ENCODE measurements at places on chromosomes 7 and 10.

DNA sequence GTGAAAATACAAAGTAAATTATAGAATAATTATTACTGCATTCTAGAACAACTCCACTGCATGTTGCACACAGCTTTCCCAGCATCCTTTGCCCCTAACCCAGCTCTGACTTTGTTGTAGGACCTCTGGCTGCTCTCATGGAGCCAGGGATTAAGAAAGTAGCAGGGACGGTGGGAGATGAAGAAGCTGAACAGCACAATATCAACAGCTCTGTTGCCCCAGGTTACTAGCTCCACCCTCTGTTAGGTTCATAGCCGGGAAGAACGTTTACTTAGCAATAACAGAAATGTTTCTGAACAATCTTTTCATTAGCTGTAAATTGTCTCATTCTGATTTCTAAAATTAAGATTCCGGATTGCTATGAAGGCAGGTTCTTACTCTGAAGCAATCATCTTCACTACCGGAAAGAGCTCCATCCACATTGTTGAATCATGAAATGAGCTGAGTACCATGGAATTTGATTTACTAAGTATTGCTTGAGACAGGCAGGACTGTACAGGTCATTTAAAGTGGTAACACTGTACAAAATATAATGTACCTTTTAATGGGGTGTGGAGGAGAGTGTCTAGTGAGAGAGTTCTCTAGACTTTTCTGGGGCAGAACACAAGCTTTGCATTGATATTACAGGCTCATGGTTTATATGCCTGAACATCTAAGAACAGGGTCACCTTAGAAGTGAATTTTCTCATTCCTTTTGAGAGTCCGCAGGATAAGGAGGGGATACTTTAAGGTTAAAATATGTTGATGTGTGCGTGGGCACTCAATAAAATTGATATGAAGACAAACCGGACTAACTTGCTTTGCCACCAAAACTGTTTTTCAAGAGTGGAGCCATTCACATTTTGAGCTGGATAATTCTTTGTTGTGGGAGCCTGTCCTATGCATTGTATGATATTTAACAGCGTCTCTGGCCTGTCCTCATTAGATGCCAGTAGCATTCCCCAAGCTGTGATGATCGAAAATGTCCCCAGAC lies 20.8 kb upstream of the RAB18 start:
- no peak for DNase-seq

DNA sequence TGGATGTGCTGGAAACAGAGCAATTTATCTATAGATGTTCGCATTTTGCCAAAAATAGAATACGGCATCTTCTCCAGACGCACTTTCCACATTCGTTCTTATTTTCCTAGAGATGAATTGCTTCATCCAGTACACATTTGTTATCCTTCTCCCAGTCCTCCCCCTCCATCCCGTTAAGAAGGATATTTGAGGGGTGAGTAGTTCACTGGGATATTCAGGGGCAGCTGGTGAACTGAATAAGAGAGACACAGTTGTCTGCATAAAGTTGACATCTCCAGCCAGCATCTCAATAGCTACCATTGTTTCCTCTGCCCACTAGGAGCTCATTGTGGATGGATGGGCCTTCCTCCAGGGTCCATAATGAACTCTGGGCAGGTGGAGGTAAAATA lies 456.8 kb upstream of the NRP1 start:
- DNase-seq, result no peak

DNA sequence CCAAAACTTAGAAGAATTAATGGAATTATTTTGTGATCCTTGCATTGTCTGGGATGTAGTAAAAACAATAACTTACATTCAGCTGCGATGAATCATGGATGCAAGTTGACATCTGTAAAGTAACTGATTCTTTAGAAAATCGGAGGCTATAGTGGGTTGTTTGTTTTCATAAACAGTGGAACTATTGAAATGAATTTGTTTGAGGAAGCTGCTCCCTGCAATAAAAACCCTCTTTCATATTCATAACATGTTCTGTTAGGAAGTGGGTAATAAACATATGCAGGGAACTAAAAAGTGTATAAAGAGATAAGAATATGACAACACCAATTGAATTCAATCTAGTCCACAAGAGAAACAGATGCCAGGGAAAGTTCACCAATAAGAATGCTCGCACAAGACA lies 53.6 kb downstream of the AGMO start:
- DNase-seq, result no peak

DNA sequence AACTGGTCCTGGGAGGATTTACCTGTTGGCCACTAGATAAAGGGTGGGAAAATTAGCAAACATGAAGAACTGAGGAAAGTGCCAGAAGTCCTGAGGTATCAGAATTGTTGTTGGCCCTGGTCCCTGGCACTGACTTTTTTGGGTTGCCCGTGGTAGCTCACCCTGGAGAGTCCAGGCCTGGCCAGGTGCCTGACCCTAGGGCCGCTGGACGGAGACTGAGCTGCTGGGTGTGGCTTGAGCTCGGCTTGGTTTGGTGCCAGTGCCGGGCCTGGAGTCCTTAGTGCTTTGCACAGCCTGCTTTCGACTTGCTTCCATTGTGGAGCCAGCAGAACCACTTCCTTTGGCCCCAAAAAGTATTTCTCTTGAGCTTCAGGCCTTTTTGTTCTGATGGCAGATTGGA lies 12.9 kb downstream of the MDH2 start:
- DNase-seq, result no peak
